Non-pigmented ciliary epithelial cell (primary cell): ENCODE measurements at places on chromosomes 16 and 17.

- DNase-seq = no peak
Observed at GRCh38 chr16:21033704-21034103, 116.9 kb downstream of the DNAH3 start.

DNA sequence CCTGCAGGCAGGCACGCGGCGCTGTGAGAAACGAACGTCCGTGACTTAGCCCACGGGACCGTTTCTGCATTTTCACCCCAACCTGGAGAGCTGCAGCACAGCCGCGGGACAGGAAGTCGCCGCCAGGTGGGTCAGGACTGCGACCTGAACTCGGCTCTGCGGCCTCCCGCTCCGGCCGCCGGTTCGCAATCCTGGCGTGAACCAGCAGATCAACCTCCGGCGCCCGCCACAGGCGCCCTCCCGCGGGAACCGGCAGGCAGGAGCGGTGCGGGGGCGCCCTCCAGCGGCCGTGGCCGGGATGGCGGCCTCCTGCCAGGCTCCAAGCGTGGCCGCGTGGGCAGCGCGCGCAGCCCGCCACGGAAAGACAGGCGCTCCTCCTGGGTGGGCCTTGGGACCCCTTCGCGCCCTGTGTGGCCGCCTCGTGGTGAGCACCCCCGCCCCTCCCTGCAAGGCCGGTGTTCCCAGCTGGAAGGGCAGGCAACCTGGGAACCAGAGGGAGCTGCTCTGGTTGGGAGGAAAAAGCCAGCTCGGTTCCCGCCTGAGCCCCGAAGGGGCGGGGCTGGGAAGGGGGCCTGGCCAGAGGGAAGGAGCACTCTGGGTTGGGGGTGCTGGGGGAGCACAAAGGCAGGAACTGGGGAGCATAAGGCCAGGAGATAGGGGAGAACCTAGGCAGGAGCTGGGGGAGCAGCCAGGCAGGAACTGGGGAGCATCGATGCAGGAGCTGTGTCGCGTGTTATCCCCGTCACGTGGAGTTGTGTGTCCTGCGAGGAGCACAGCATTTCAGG lies 28.2 kb downstream of the ACTG1 start:
- no peak for DNase-seq

- DNase-seq = no peak
Observed at GRCh38 chr16:69893106-69893505, 58.0 kb upstream of the CLEC18A start.

GRCh38 chr16:87762620-87763019 lies 3.2 kb downstream of the KLHDC4 start:
- DNase-seq = no peak

GRCh38 chr17:39706921-39707337 lies 7.1 kb downstream of the ERBB2 start:
- DNase-seq = no peak

GRCh38 chr16:87327798-87328495 lies 10.8 kb upstream of the C16orf95 start:
- DNase-seq = no peak

DNA sequence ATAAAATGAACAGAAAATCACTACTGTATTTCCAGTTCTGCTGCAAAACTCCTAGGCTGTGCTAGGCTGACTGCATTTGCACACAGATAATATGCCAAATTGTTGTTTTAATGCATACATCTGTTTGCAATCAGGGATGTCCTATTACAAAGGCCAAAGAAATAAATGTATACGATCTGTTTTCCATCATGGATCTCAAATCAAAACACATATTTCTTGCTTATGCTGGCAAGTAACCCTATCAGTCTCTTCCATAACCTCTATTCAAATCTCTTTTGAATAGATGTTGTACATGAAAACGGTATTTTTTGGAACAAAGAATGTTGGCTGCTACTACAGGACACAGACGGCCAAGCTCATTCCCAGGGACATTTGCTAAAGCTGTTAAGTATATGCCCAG lies 56.6 kb downstream of the DUSP14 start:
- no peak for DNase-seq

- peak; percentile 76 for DNase-seq
Observed at GRCh38 chr17:65231662-65232335, 94.6 kb downstream of the RGS9 start.

GRCh38 chr16:4691666-4692412 lies 1.5 kb upstream of the NUDT16L1 start:
- DNase-seq = no peak

DNA sequence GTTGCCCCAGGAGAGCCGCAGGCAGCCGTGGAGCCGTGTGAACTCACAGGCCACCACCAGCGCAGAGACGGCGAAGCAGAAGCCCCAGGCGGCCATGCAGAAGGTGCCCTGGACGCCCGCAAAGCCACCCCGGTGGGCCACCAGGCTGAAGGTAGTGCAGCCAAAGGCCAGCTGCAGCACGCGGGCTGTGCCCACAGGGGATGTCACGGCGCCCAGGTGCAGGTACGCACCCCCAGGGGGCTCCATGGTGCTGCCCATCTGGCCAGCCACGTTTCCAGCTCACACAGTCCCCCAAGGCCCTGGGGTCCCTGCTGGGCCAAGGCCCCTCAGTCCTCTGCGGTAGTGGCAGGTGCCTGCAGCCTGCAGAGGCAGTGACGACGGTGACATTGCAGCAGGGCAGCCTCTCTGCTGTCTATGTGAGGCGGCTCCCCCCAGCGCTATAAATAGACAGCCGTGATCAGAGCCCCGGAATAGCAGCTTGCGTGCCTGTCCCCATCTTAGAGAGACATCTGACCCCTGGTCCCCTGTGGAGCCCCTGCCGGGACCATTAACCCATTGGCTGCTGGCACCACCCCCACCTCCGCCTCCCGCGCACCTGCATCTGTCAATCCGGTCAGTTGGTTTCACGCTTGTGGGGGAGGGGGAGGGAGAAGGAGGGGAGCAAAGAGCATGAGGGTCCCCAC lies 4.5 kb upstream of the PYCR1 start:
- no peak for DNase-seq

GRCh38 chr16:9929313-9929712 lies 252.9 kb downstream of the GRIN2A start:
- no peak for DNase-seq

- no peak for DNase-seq
Observed at GRCh38 chr17:61460796-61461585, 8.8 kb downstream of the TBX4 start.

DNA sequence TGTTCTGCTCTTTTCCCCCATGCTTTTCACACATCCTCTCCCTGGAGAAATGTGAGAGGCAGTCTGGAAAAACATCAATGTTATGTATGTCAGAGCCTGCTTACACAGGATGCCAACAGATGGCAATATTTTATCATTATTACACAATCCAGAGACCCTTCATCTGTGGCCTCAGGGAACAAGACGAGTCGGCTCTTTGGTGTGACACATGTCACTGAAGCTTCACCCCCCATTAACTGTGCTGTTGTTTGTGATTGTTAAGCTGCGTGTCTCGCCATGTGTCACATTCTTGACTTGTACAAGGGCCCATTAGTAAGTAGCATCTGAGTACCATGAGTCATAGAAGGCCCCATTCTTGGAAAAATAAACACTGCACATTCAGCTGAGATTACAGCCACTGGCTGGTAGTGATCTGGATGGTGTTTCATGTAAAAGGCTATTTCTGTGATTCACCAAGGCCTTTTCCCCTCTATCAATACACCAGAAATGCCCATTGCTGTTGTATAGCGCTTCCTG lies 682.1 kb upstream of the SOX9 start:
- DNase-seq = peak; percentile 90

DNA sequence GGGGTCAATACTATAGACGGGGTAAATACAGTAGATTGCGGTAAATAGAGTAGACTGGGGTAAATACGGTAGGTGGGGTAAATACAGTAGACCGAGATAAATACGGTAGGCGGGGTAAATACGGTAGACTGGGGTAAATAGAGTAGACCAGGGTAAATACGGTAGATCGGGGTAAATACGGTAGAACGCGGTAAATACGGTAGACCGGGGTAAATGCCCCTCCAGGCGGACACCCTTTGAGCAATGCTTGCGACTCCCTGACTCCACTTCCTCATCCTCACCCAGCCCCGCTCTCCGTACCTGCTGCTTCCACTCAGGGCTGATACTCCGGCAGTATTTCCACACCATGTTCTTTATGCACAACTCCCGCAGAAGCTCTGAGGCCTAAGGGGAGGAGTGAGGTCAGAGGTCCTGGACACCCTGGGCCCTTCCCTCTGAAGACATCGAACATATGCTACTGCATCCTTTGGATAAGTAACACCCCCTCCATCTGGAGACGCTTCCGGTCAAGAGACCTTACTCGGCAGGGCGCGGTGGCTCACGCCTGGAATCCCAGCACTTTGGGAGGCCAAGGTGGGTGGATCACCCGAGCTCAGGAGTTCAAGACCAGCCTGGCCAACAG lies 13.3 kb upstream of the CRK start:
- no peak for DNase-seq

- DNase-seq = no peak
Observed at GRCh38 chr17:18980682-18981334, 23.8 kb downstream of the FAM83G start.

GRCh38 chr17:34645594-34645993 lies 66.2 kb downstream of the TMEM132E start:
- no peak for DNase-seq

- peak; percentile 17 for DNase-seq
Observed at GRCh38 chr17:44779211-44780025, 20.6 kb downstream of the ADAM11 start.

GRCh38 chr17:35969558-35970380 lies 11.5 kb downstream of the CCL16 start:
- DNase-seq = peak; percentile 52

GRCh38 chr17:62892061-62892675 lies 73.9 kb upstream of the TANC2 start:
- DNase-seq = no peak

DNA sequence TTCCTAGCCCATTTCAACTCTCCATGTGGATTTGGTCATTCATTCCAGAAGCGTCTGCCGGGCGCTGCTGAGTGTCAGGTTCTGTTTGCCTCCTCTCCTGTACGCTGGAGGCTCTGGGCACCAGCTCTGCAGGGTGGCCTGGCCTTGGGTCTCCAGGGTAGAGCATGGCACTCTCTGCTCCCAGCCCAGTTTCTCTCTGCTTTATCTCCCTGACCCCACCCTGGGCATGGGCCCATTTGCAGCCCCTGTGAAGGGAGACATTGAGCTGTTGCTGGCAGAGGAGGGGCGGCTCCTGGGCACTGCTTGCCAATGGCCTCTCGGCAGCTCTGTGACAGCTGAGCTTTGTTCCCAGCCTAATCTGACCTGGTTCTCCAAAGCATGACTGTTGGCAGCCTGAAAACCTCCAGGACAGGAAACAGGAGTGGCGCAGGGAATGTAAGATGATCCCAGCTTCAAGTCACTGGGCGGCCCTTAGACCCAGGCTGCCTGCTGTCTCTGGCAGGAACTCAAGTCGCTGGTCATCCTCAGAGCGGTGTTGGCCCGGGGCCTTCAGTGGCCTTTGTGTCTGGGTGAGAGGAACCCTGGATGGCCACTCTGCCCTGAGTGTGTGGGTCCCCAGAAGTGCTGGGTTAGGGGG lies 146.8 kb downstream of the SEC14L1 start:
- DNase-seq = peak; percentile 65

GRCh38 chr17:59298521-59298920 lies 32.9 kb upstream of the YPEL2 start:
- DNase-seq = no peak

DNA sequence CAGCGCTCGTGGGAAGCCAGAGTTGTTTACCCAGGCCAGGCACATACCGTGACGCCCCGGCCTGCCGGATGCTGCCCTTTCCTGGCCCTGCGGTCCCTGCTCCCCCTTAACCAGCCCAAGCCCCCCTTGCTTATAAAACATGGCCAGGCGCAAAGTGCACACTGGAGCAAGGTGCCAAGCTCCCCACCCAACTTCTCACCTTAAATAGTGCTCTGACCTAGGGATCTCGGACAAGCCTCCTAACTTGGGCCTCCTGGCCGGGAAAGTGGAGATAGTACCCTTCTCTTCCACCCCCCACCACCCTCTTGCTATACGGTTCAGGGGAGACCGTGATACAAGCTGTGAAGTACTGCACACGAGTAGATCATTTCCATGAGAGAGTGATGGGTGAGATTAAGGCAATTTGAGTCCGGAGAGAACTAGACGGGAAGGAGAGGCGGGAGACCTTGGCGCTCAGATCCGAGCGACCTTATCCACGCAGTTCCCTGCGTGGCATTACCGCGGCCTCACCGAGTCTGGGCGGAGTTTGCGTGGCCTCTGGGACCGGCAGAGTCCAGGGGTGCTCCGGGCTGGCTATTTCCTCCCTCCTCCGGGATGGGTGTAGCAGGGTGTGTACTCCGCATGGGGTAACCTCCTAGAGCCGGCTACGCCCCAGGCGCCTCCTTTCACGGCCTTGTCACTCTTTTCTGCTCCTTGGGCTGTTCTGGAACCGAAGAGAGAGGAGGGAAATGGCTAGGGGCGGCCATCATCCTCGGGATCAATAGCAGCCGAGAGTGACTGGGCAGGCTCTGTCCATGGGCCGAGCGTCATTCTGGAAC lies 4.4 kb upstream of the LHX1 start:
- DNase-seq = no peak

DNA sequence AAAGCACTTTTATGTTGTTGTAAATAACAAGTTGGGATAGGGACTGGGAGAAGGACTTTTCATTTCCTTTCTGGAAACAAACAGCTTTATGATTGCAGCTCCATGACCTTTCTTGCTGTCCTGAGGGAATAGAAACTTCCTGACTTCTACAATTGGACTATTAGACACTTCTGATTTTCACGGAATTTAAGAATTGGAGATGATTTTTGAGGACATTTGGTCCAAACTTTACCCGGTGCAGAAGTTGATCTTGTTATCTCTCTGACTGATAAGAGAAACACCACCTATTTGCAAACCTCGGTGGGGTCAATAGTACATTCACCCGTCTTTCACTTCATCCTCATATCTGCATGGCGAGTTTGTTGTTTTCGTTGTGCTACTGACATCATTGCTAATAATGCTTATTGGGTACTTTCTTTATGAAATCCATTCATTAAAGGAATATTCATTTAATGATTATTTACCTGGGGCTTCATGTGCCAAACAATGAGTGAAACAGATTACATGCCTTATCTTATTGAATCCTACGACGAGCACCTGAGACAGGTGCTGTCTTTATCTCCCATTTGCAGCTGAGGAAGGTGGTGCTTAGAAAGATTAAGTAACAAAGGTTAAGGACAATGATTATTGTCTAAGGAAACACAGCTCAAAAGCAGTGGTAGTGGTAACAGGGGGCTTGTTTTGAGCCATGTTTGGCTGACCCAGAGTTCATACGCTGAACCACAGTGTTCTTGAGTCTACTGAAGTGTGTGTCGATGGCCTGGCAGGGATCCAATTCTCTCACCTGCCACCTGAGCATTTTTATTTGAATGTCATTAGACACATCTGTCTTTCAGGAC lies 176.9 kb upstream of the FAM20A start:
- no peak for DNase-seq
